ENCODE measurements at places on chromosomes 4 and X.

GRCh38 chr4:104941661-104942062 is 205.0 kb upstream of the TET2 start:
- no peaks in the 10 kb centered on the region for H3K36me3 ChIP-seq
- no peak for DNase-seq
- no peak overlapping the region for H3K4me3 ChIP-seq
- no peak overlapping the region for H3K27ac ChIP-seq

DNA sequence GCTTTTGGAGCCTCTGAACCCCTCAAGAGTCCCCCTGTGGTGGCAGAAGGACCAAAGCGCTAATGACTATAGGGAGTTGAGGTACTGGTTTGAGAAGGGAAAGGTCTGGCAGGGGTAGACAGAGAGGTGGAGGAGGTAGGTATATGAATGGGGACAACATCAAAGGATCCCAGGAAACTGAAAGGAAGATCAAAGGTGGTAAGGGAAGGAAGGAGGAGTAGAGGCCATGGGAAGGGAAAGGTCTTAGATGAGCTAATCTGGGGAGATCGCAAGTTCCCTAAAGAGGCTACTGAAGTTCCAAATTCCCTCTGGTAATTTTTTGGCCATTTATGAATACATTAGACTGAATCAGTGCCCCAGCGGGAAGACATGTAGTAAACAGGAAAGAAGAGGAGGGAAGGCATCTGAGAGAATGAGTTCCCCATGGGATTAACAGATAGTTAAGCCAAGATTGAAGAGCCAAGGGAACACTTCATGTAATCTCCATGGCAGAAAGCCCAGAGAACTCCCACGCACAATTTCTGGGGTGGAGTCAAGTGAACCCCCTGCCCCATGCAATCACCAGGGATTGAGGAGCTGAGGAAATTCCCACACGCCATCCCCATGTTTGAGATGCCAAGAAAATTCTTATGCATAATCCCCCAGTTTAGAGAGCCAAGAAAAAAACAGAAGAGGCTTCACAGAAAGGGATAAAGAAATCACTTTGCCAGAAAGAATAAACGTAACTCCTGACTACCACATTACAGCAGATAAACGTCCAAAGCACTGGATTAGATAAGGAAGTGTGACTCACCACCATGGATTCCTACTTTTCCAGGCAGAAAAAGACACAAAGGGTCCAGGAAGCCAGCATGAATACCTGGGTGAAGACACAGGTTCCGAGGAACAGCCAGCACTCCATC is 25.8 kb downstream of the ZNF630 start:
- no peaks in the 10 kb centered on the region for H3K27me3 ChIP-seq
- no peak overlapping the region for H3K27ac ChIP-seq
- no peak for DNase-seq
- no peak overlapping the region for H3K4me3 ChIP-seq
- no peaks in the 10 kb centered on the region for H3K4me1 ChIP-seq

DNA sequence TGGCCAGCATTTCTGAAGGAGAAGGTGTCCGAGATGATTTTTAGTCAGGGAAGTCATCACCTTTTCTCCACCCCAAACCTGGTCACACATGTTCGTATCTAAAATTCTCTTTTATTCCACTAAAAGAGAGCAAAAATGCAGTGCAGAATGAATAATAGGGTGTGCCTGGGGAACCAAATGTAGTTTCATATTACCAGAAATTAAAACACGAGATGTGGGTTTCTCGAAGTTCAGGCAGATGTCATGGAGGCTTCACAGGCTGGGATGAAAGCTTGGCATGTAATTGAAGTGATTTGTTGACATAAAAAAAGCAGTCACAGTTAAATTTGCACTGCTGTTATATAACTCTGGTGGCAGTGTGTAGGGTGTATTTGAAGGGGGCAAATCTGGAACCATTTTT is 165.5 kb upstream of the PDE5A start:
- H3K4me1 ChIP-seq = no peaks in the 10 kb centered on the region
- no peaks in the 10 kb centered on the region for H3K27me3 ChIP-seq
- no peak overlapping the region for H3K27ac ChIP-seq
- H3K4me3 ChIP-seq = no peak overlapping the region
- no peak for DNase-seq
- no peaks in the 10 kb centered on the region for H3K36me3 ChIP-seq

- H3K27ac ChIP-seq = no peak overlapping the region
- DNase-seq = no peak
- no peak overlapping the region for H3K4me3 ChIP-seq
- no peaks in the 10 kb centered on the region for H3K27me3 ChIP-seq
Measured at GRCh38 chr4:83473423-83473822, 11.5 kb downstream of the ABRAXAS1 start.

GRCh38 chrX:72247206-72247942 is 8.5 kb upstream of the ERCC6L start:
- no peak for DNase-seq
- no peaks in the 10 kb centered on the region for H3K27me3 ChIP-seq
- peaks cover 2% of the 10 kb centered on the region for H3K4me1 ChIP-seq
- H3K4me3 ChIP-seq = no peak overlapping the region

DNA sequence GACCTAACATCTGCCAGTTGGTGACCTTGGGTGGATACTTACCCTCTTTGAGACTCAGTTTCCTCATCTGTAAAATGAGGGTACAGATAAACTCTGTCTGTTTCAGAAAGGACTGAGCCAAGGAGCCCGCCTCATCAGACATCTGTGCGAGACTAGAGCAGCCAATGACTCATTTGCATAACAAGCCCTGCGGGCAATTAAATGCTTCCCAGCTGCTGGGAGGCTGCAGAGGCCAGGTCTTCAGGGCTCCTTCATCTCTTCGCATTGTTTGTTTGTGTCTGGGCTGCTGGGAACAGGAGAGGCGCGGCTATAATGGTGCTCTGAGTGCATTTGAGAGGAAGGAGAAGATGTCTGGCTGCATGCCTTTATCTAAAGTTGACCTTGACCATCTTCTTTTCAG is 85.0 kb downstream of the ADRA2C start:
- no peak overlapping the region for H3K4me3 ChIP-seq
- H3K4me1 ChIP-seq = no peaks in the 10 kb centered on the region
- no peak for DNase-seq
- H3K27ac ChIP-seq = no peak overlapping the region
- H3K36me3 ChIP-seq = no peaks in the 10 kb centered on the region

- no peaks in the 10 kb centered on the region for H3K36me3 ChIP-seq
- no peak overlapping the region for H3K27ac ChIP-seq
- H3K4me1 ChIP-seq = no peaks in the 10 kb centered on the region
- DNase-seq = no peak
- H3K27me3 ChIP-seq = no peaks in the 10 kb centered on the region
Measured at GRCh38 chrX:33252306-33252825, 41.0 kb upstream of the DMD start.

DNA sequence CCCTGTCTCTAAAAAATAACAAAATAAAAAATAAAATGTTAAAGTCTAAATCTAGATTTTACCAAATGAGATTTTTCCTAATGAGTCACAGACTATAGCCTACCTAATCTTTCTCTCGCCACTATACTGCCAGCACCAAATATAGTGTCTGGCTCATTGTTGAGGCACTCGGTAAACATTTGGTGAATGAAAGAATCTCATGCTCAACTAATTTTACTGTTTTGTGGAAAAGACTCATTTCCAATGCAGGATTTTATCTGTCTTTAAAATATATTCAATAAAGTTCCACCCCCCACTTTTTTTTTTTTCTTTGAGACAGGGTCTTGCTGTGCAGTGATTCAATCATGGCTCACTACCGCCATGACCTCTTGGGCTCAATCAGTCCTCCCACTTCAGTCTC is 71.5 kb downstream of the PLS3 start:
- H3K27me3 ChIP-seq = no peaks in the 10 kb centered on the region
- H3K36me3 ChIP-seq = no peaks in the 10 kb centered on the region
- H3K27ac ChIP-seq = no peak overlapping the region
- no peak for DNase-seq
- no peak overlapping the region for H3K4me3 ChIP-seq

DNA sequence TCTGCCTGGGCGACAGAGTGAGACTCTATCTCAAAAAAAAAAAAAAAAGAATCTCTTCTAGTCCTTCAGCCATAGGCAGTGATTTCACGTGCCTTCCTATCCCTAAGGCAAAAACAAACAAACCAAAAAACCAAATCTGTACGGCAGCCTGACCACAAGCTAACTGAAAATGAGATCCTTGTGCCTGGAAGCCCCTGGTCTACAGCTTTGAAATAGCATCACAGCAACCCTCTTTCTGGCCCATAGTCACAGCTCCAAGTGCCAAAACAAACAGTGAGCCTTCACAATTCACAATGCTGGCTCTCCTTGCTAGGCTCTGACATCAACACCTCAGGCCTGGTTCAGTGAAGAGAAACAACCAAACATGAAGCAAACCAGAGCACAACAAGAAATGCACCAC is 46.1 kb downstream of the TMEM150C start:
- peaks cover 4% of the 10 kb centered on the region for H3K27me3 ChIP-seq
- H3K27ac ChIP-seq = no peak overlapping the region
- no peaks in the 10 kb centered on the region for H3K36me3 ChIP-seq
- H3K4me3 ChIP-seq = no peak overlapping the region

DNA sequence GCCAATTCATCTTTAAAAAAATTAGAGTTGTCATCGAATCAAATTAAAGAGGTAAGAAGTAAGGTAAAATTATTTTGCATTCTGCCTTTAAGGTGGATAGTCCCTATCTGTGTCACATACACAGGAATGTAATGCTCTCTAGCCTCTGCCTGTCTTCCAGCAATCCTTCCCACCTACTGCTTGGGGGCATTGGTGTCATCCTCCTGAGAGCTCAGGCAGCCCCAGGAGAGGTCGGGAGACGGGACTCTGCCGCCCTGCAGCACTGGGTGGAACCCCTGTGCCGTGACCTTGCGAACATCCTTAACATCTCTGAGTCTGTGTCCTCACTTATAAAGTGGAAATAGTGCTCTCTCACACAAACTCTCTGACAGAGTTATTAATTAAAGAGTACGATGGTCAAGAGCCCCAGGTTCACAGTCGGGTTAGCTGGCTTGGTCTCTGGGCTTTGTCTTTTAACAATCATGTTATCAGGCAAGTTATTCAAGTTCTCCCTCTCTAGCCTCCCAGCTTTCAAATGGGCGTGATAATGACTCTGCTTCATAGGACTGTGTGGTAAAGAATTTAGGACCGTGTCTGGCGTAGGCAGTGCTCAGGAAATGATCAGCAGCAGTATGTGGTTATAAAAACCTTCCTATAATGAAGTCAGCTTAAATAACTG is 10.2 kb downstream of the TLR3 start:
- H3K36me3 ChIP-seq = no peaks in the 10 kb centered on the region
- no peak for DNase-seq
- no peaks in the 10 kb centered on the region for H3K4me1 ChIP-seq
- H3K27me3 ChIP-seq = peaks cover 8% of the 10 kb centered on the region
- no peak overlapping the region for H3K4me3 ChIP-seq

GRCh38 chr4:140969296-140969695 is 164.0 kb downstream of the RNF150 start:
- H3K27ac ChIP-seq = no peak overlapping the region
- no peaks in the 10 kb centered on the region for H3K27me3 ChIP-seq
- DNase-seq = no peak
- H3K4me1 ChIP-seq = no peaks in the 10 kb centered on the region
- no peak overlapping the region for H3K4me3 ChIP-seq
